ENCODE measurements at places on chromosomes 6 and 20.

DNA sequence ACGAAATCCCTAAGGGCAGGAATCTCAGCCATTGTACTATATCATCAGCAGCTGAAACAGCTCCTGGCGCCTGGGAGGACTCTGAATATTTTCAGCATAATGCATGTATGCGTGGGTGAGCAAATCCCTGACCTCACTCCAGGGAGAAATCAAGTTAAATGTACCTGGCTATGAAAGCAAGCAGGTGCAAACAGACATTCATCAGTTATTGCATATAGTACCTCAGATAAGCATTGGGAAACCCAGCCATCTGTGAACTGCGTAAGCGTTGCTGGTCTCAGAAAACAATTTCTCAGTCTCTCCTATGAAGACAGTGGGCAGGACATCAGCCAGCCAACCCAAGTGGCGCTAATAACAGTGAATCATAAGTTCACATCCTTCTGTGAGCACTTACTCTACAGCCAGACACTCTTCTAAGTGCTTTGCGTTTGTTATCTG is 622.6 kb downstream of the EPM2A start:
- DNase-seq, result no peak

DNA sequence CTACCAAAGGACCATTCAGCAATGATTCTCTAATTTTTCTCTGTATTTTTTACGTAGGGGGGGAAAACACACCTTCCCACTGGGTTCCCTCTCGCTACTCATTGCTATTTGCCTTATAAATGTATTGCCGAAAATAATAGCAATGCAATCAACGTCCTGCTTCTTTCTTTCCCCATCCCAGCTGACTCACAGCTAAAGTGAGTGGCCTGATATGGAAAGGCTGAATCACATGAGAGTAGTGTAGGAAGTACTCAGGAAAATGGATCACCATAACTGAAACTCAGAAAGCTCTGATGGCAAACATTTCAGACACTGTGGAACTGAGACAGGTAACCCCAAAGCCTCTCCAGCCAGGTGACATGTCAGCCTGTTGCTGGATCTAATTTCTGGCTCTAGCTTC is 49.3 kb upstream of the SRPK1 start:
- no peak for DNase-seq

- no peak for DNase-seq
These were observed 159.6 kb downstream of the TMEM200A start for GRCh38 chr6:130525408-130525807.

DNA sequence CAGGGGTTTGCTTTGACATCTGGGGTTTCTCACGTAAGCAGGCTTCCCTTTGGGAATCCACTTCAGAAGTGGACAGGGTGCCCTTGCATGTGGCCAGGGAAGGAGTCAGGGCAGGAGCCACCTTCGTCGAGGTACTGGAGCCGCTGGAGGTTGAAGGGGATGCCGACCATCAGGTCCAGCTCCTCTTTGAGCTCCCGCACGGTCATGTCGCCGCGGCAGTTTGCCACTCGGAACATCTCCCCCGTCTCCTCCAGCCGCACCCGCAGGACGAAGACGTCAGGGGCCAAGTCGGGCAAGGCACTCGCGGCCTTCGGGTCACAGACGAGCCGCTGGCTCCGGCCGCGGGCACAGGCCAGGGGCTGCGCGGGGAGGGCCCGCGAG is 360 bp downstream of the ANKRD60 start:
- DNase-seq, result no peak

GRCh38 chr6:2028457-2029038 is 216.9 kb downstream of the GMDS start:
- no peak for DNase-seq

DNA sequence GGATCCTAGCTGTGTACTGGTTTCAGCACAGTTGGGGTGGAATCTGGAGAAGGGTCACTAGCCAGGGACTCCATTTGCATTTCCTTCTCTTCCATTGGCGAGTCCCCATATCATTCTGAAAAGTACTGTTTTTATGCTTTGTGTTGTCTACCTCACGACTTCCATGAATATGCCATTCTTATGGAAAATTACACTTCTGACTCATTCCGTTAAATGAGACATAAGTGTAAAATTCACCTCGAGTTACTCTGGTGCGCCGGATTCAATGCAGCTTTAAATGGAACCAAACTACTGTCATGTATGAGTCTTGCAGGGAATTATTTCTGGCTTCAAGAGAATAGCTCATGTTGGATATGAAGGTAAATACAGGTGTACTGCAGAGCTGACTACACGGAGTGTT is 99.2 kb downstream of the PDE7B start:
- DNase-seq, result no peak

All from activated CD4-positive, alpha-beta T cell treated with anti-CD3 and anti-CD28 coated beads for 1 hour (primary cell).